ENCODE measurements at places on chromosomes 4 and X. TPM values are rescaled to one million over a fixed set of nuclear protein-coding genes. Genes with fewer than 3 reads are reported as not detected.

CYBB gene
- total RNA-seq: not detected

CRMP1 gene
- total RNA-seq: not detected

TKTL2 gene
- not detected for total RNA-seq

SUPT20HL1 gene
- not detected for total RNA-seq

CITED1 gene
- 4.3 TPM for total RNA-seq

CYTL1 gene
- total RNA-seq: not detected

FGF16 gene
- total RNA-seq: not detected

SATL1 gene
- total RNA-seq: not detected

DNAAF6 gene
- total RNA-seq: not detected

EPHA5 gene
- total RNA-seq: 0.24 TPM

C4orf50 gene
- total RNA-seq: not detected

ELMOD2 gene
- 12.9 TPM for total RNA-seq

CFAP299 gene
- 0.55 TPM for total RNA-seq

VSIG1 gene
- not detected for total RNA-seq

HSFX2 gene
- total RNA-seq: not detected

EMCN gene
- not detected for total RNA-seq

ARR3 gene
- not detected for total RNA-seq

ZFX gene
- 14.2 TPM for total RNA-seq

LRRC66 gene
- total RNA-seq: not detected
